Activated effector memory CD4-positive, alpha-beta T cell treated with anti-CD3 and anti-CD28 coated beads, Interleukin-2, amount 50 U/mL, for 16 hours (primary cell): ENCODE measurements at places on chromosomes 12 and 14.

- no peak for DNase-seq
These were observed 49.9 kb downstream of the SCARB1 start for GRCh38 chr12:124813782-124814181.

- no peak for DNase-seq
These were observed 756.5 kb upstream of the TBX3 start for GRCh38 chr12:115440438-115440837.

- DNase-seq: no peak
These were observed 148.9 kb upstream of the KITLG start for GRCh38 chr12:88729196-88729595.

DNA sequence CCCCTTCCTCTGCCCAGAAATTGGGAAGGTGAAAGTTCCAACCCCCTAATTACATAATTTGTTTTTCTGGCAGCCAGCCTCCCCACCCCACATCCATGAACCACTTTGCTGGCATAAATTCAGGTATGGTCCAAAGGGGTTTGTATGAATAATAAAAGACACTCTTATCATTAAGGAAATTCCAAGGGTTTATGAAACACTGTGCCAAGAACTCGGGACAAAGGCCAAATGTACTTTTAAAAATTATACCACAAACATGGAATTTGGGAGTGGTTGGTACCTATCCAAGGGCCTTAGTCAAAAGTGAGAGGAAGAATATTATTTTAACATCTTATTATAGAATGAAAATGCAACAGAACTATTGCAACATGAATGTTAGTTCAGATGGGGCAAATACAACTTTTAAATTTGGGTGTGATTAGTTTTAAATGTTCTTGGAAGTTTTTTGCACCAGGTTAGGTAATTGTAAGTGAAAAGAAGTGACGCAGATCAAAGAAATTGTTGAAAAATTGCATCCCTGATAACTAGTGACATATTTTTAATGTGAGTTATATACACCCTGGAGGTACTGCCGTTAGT lies 217.8 kb downstream of the TMEM117 start:
- DNase-seq: no peak

GRCh38 chr12:50032854-50033581 lies 7.7 kb upstream of the RACGAP1 start:
- peak; percentile 28 for DNase-seq

DNA sequence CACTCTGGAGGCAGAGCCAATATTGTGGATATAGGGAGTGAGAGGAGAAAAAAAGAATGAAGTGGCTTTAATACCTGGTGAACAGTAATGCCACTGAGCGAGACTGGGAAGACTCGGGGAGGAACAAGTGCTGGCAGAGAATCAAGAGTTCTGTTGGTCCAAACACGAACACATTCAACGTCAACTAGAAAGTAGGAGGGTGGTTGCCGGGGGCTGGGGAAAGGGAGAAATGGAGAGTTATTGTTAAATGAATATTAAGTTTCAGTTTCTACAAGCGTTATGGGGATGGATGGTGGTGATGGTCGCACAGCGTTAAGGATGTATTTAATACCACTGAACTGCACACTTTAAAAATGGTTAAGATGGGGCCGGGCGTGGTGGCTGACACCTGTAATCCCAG lies 2.8 kb downstream of the SPRING1 start:
- no peak for DNase-seq

- peak; percentile 81 for DNase-seq
These were observed at the start of gene ATN1 for GRCh38 chr12:6927379-6928021. Gene ATN1, plus strand, starts transcription at chr12:6927959. Its CDS starts 6,043 bp downstream, at chr12:6934002.

DNA sequence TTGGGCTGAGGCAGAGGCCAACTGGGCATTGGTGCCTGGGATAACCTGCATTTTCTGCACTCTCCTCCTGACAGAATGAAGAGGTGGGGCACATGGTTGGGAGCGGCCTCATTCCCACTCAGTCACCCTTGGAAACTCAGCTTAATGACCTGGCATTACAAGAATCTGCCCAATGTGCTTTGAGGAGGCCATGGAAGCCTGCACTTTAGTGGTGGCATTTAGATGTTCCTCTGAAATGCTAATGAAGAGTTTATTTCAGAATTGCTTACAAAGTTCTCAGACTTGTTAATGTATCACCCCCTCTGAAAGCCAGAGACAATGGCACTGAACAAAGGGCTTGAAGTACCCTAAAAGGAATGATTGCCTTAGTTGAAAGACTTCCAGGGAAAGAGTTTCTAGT lies 71.4 kb upstream of the PARP11 start:
- DNase-seq: no peak

- no peak for DNase-seq
These were observed 36.4 kb upstream of the FICD start for GRCh38 chr12:108478611-108479206.

- DNase-seq: peak; percentile 42
These were observed 59.6 kb upstream of the GALNT9 start for GRCh38 chr12:132389026-132389425.

- no peak for DNase-seq
These were observed 7.4 kb upstream of the GAS2L3 start for GRCh38 chr12:100565987-100566545.

DNA sequence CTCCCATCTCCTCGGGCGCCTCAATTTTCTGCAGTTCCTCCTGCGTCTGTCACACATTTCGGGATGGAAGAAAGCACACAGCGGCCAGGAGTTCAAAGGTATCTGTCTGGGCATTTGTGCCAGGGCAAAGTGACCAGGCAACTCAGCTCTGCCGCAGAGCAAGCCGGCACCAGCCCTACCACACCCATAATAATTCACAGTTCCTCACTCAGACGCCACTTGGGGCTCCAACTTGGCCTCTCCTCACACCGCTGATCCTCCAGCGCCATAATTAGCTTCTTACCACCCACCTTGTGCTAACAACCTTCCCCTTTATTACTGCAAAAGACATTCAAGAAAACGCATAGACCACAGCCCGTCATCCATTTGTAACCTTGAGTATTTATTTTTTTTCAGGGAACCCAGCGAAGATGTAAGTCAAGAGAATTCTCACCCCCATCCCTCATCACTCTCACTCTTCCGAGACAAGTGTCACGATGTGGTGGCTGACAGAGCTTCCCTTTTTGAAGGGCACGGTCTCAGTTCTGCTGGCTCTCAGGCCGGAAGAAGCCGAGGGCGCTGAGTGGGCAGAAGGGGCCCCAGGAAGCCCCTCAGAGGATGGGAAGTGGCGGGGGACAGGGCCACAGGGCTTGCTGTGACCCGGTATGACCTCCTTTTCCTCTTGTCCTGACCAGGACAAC lies 25.2 kb upstream of the NCOR2 start:
- DNase-seq: no peak

GRCh38 chr12:75205558-75205957 lies 4.1 kb downstream of the KCNC2 start:
- no peak for DNase-seq

DNA sequence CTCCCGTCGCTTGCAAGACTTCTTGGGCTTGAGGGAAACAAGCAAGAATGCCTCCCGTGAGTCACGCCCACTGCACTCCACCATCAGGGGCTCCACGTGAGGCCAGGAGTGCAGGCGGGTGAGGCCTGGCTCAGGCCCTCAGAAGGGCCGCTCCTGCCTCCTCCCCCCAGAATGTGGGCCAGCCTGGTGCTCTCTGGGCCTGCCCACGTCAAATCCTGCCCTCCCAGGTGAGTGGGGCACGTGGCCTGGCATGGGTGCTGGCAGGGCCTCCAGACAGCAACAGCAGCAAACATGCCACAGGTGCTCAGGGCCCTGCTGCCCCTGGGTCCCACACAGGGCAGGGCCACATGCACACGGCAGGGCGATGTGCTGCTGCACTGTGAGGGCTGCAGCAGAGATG lies 30.6 kb upstream of the BTBD6 start:
- DNase-seq: no peak

DNA sequence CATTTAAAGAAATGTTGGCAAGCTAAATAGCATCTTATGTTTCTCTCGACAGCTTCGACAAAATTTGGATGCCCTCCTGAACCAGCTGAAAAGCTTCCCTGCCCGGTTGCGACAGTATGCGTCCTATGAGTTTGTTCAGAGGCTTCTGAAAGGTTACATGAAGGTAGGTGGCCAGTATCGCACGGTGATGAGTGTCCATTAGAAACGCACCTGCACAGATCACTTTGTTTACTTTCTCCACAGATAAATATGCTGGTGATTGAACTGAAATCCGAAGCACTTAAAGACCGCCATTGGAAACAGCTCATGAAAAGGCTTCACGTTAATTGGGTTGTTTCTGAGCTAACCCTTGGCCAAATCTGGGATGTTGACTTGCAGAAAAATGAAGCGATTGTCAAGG lies 36.5 kb downstream of the DYNC1H1 start:
- DNase-seq: no peak

DNA sequence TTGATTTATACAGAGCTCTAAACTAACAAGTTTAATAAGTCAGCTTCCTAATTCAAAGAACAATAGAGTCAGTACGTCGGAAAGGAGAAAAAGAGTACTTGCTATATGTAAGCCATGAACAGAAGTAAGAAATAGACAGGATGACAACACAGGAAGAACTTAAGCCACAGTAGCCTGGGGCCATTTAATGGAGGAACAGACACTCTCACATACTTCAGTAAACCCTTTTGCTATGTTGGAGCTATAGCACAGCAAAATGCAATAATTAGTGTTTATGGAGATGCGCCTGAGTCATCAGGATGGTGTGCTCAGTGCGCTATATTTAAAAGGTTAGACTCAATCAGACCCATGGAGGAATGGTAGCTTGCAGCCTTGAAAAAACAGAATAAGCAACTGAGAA lies 61.0 kb downstream of the SRGAP1 start:
- no peak for DNase-seq

DNA sequence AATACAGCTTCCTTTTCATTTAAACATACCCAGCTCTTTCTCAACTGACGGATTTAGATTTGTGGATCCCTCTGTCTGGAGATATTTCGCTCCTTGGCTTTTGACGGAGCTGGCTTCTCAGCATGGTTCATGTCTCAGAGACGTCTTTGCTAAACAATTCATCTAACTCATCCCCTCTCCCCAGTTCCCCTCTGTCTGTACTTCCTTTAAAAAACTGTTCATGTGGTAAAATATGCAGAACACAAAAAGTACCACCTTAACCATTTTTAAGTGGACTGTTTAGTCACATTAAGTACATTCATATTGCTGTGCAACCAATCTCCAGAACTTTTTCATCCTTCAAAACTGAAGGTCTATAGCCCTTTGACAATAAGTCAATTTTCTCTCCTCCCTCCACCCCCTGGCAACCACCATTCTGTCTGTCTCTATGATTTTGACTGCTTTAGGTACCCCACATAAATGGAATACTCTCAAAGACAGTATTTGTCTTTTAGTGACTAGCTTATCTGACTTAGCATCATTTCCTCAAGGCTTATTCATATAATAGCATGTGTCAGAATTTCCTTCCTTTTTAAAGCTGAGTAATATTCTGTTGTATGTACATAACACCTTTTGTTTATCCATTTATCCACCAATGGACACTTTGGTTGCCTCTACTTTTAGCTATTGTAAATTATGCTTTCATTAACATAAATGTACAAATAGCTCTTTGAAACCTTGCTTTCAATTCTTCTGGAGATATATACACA lies 399.8 kb upstream of the SOX5 start:
- no peak for DNase-seq

DNA sequence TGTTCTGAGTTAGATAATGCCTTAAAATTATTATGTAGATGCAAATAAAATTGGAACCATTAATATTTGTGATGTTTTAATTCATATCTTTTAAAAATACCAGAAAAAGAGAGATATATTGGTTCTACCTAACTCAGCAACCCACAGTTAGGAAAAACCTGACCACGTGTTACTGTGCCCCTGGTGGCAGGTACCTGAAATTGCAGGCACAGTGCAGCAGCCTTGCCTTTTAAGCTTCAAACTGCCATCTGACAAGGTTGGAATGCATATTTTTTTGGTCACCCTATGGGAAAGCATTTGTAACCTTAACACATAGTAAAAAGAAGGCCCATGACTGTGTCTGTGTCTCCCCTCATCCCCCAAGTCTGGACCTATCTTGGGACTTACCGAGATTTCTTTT lies 109.4 kb upstream of the NOS1 start:
- no peak for DNase-seq

- DNase-seq: peak; percentile 70
These were observed 10.9 kb downstream of the ZNF664 start for GRCh38 chr12:123983822-123984485.

DNA sequence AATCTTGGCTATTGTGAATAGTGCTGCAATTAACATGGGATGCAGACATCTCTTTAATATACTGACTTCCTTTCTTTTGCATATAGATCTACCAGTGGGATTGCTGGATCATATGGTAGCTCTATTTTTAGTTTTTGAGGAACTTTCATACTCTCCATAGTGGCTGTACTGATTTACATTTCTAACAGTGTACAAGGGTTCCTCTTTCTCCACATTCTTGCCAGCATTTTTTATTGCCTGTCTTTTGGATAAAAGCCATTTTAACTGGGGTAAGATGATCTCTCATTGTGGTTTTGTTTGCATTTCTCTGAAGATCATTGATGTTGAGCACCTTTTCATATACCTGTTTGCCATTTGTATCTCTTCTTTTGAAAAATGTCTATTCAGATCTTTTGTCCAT lies 8.4 kb downstream of the AMDHD1 start:
- DNase-seq: no peak

DNA sequence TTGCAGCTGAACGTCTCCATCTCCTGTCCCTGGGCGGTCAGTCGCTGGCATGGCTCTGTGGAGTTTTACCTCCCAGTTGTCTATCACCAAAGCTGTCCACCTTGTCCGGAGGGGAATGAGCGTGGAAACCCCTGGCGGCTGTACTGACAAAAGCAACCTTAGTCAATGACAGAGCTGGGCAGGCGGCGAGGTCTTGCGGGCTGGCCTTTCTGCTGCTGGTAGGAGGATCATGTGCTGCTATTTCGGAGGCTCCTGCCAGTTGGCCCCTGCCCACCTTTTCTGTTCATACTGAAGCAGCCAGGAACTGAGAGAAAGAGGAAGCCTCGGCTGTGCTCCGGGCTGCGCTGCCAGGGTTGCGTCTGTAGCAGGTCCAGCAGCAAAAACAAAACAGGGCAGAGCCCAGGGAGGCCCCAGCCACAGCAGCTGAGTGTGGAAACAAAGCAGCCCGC lies 57.7 kb downstream of the HMGA2 start:
- DNase-seq: no peak

GRCh38 chr14:39491134-39491571 lies 58.9 kb upstream of the FBXO33 start:
- no peak for DNase-seq

GRCh38 chr14:106083082-106083481 lies 556.7 kb downstream of the TMEM121 start:
- no peak for DNase-seq

DNA sequence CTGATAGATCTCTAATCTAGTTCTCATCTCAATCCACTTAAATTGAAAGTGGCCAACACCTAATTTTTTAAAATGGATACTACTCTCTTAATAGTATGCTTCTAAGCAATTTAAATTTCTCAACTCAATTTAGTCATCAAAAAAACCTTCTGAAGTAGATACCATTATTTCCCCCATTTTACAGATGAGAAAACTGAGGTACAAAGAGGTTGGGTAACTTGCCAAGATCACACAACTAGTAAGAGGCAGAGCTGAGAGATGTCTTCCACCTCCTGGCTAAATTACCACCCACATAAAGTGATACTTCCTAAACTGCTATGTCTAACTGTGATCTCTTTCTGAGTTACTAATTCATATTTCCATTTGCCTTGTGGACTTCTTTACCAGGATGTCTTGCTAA lies 6.6 kb downstream of the EXOC5 start:
- DNase-seq: no peak
